NCI-H446 treated with DMSO at 0.1 percent for 48 hours (cell line): ENCODE measurements at places on chromosomes 16 and 17.

- no peak for DNase-seq
Observed at GRCh38 chr16:3691761-3692160, 25.6 kb downstream of the TRAP1 start.

- DNase-seq: no peak
Observed at GRCh38 chr16:71576971-71577370, at the start of gene TAT. Gene TAT, minus strand, starts transcription at chr16:71577092. Its CDS starts 677 bp downstream, at chr16:71576415.

DNA sequence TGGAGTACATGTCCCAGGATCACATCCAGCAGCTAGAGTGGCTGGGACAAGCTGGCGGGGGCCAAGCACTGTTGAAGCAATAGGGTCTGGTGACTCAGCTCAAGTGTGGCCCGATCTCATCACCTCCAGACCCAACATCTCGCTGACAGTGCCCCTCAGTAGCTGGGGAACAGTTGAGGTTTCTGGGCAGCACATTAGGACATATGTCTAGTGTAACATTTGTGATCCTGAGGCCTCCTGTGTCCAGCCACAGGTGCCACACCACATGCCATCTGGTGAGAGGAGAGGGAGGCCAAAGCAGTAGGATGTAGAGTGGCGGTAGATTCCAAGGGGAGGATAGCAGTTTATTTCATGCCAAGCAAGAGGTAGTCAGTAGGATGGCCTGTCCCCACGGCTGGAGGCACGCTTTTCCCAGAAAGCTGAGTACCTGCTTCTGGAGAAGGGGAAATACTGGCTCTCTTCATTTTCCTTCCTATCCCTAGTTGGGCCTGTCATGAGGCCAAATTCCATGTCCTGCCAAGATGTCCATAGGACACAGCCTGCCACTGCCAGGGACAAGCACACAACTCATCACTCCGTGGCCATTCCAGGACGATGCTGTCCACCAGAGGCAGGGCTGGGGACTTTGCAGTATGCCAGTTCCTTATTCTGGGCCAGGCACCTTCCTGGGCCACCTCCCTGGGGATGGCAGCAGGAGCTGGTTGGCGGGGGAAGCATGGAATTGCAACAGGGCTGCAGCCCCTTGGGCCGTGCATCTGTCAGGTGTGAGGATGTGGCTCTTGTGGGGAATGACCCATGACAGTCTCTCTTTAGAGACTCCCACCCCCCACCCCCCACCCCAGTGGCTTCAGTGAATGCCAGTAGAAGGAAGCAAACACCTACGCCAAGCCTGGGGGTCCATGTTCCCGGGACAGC is 24.0 kb downstream of the GGA3 start:
- no peak for DNase-seq

- DNase-seq: no peak
Observed at GRCh38 chr17:18117982-18118975, 9.7 kb downstream of the MYO15A start.

DNA sequence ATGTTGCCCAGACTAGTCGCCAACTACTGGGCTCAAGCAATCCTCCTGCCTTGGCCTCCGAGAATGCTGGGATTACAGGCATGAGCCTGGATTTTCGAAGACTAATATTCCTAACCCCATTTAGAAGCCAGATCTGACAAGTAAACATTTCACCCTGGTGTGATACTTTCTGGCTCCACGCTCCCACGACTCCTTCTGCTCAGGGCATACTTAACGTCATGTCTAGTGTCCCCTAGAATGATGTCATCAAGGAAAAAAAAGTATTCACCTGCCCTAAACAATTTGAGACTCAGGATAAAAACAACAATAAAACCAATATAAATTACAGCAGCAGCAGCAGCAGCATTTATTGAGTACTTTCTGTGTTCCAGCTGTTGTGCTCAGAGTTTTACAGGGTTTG is 13.2 kb downstream of the ITGB3 start:
- no peak for DNase-seq
